Vagina (tissue), 2 donors: ENCODE measurements at places on chromosomes 1 and 21. TPM values are rescaled to one million over a fixed set of nuclear protein-coding genes. Genes with fewer than 3 reads are reported as not detected.

- no peak overlapping the region for H3K27ac ChIP-seq
- H3K4me3 ChIP-seq, result no peak overlapping the region
- DNase-seq, result no peak
- no peaks in the 10 kb centered on the region for H3K36me3 ChIP-seq
- no peaks in the 10 kb centered on the region for H3K27me3 ChIP-seq
Observed at GRCh38 chr1:231918239-231919015, 291.8 kb downstream of the DISC1 start.

Gene RORC
- total RNA-seq, result 8.1 TPM

DNA sequence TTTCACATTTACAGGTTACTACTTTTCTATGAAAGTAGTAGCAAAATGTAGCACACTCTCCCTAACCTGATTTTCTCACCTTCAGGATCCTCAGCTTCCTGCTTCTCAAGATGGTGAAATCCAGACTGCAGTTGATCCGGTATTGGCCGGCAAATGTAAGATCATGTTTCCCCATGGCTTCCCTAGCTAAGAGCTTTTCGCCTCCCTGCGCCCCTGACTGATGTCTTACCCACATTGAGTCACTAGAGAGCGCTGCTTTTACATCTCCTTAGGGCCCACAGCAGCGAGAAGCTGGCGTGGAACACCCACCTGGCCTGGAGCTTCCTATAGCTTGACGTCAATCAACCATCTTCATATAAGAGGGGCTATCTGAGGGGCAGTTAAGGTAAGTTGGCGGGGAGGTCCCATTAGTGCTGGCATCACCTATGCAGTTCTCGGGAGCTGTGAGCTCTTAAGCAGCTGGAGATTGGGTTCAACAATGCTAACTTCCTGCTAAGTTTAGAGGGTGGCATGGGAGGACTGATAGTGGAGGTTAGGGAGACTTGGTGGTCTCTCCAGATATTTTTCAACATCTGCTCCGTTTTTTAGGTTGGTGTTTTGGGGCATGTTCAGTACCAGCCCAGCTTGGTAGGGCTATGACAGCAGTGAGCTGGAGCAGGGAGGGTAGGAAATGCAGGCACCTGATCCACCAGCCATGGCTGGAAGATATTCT is 5.5 kb downstream of the PTPN7 start:
- no peak overlapping the region for H3K27ac ChIP-seq
- no peak for DNase-seq
- H3K36me3 ChIP-seq, result no peaks in the 10 kb centered on the region
- H3K27me3 ChIP-seq, result no peaks in the 10 kb centered on the region

Gene NHLH1
- total RNA-seq, result not detected

Gene RBM11
- 2.5 TPM for total RNA-seq

DNA sequence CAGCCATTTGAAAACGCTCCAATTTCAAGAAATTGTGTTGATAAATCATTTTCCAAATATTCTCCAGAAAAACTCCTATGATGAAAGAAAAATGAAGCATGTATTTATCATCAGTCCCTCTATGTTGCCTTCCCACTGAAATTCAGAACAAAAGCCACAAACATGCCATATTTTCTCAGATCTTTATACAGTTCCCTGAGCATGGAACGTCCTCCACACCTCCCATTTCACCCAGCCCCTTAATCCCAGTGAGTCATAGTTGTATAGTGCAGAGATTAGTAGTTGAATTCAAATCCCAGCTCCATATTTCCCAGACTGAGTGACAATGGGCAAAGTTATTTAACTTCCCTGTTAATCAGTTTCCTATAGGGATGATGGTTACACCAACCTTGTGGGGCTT is 20.6 kb upstream of the NPL start:
- H3K27me3 ChIP-seq, result no peaks in the 10 kb centered on the region
- no peak for DNase-seq
- peaks cover 19% of the 10 kb centered on the region for H3K4me1 ChIP-seq
- H3K4me3 ChIP-seq, result no peak overlapping the region

DNA sequence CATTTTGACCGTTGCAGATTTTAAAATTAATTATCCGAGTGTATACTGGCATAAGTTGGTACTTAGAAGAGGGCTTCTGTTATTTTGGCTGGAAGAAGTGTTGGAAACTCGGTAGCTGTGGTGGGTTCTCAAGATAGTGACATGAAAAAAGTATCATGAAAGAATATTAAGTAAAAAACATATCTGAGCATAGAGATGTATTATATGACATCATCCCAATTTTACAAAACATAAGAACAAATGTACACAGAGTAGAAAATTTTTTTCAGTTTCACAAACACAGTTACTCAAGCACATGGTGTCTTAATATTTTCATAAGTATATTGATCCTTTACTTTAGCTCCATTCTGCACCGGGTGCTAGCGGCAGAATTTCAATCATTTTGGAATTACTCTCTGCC is 684 bp downstream of the IFI16 start:
- no peak for DNase-seq
- peaks cover 61% of the 10 kb centered on the region for H3K4me1 ChIP-seq
- no peaks in the 10 kb centered on the region for H3K27me3 ChIP-seq
- peaks cover 7% of the 10 kb centered on the region for H3K36me3 ChIP-seq
- peak overlapping the region; percentile 85 for H3K27ac ChIP-seq

Gene C1QB
- total RNA-seq, result 287 TPM

Gene EPHX1
- total RNA-seq, result 142 TPM

Gene SIM2
- total RNA-seq, result not detected

DNA sequence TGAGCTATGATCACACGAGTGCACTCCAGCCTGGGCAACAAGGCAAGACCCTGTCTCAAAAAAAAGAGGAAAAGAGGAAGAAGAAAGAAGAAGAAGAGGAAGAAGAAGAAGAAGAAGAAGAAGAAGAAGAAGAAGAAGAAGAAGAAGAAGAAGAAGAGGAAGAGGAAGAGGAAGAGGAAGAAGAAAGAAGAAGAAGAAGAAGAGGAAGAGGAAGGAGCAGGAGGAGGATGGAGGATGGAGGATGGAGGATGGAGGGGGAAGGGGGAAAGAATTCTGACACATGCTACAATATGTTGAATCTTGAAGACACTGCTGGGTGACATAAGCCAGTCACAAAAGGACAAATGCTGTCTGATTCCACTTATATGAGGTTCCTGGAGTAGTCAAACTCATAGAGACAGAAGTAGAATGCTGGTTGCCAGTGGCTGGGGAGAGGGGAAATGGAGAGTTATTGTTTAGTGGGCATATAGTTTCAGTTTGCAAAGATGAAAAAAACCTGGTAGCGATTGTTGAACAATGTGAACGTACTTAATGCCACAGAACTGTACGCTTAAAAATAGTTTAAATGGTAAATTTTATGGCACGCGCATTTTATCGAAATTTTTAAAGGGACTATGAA is 47.3 kb upstream of the COA6 start:
- no peaks in the 10 kb centered on the region for H3K4me1 ChIP-seq
- H3K36me3 ChIP-seq, result no peaks in the 10 kb centered on the region
- H3K27me3 ChIP-seq, result no peaks in the 10 kb centered on the region
- peak overlapping the region; percentile 16 for H3K4me3 ChIP-seq

Gene ZNF697
- total RNA-seq, result 3.7 TPM

DNA sequence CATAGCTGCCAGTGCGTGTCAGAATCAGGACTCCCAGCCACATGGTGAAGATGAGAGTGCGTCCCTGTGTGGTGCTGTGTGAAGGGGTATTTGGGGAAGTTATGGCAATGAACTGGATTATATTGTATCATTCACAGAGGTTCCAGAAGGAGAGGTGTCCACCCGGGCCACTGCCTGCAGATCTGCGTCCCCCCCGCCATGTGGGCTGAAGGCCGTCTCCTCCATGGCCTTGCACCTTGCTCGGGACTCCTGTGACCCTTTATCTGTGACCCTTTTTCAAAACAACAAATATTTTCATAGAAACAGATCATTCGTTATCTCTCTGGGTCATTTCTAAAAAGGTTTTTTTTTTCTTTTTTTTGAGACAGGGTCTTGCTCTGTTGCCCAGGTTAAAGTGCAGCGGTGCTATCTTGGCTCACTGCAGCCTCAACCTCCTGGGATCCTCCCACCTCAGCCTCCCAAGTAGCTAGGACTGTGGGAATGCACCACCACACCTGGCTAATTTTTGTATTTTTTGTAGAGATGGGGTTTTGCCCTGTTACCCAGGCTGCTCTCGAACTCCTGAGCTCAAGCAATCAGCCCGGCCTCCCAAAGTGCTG is 120.2 kb upstream of the ERRFI1 start:
- no peak for DNase-seq
- H3K27ac ChIP-seq, result no peak overlapping the region
- H3K4me3 ChIP-seq, result no peak overlapping the region
- H3K27me3 ChIP-seq, result no peaks in the 10 kb centered on the region
- no peaks in the 10 kb centered on the region for H3K36me3 ChIP-seq

Gene CR2
- not detected for total RNA-seq

Gene CFAP57
- not detected for total RNA-seq

- H3K27me3 ChIP-seq, result no peaks in the 10 kb centered on the region
- no peaks in the 10 kb centered on the region for H3K36me3 ChIP-seq
- H3K4me3 ChIP-seq, result no peak overlapping the region
Observed at GRCh38 chr21:34580181-34580700, 34.7 kb downstream of the RCAN1 start.

- H3K27me3 ChIP-seq, result no peaks in the 10 kb centered on the region
- H3K27ac ChIP-seq, result no peak overlapping the region
- DNase-seq, result no peak
- H3K36me3 ChIP-seq, result peaks cover 66% of the 10 kb centered on the region
Observed at GRCh38 chr1:55069280-55069679, 29.9 kb downstream of the PCSK9 start.

Gene OPRD1
- 2.2 TPM for total RNA-seq

Gene DHDDS
- 24.8 TPM for total RNA-seq

- no peaks in the 10 kb centered on the region for H3K36me3 ChIP-seq
- DNase-seq, result no peak
- H3K27me3 ChIP-seq, result no peaks in the 10 kb centered on the region
- peaks cover 68% of the 10 kb centered on the region for H3K4me1 ChIP-seq
- H3K4me3 ChIP-seq, result peak overlapping the region; percentile 80
Observed at GRCh38 chr1:27153549-27153886, 1.4 kb downstream of the SLC9A1 start.

DNA sequence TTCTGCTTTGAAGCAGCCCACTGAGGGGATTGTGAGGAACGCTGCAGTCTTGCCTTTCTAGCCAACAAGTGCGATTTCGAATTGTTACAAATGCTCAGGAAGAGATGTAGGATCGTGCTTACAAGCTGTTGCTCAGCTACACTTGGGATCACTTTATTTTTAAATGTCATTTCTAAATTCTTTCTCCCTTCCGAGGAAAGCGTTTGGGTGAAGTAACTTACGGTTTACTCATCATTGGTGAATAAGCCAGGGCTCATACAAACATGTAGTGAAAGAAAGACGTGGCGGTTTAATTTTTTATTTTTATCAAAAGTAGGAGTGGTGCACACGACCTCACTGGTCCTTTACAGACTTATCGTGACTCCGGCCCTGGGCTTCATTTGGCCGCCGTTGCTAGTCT is 386.6 kb downstream of the KIF26B start:
- H3K27ac ChIP-seq, result no peak overlapping the region
- no peaks in the 10 kb centered on the region for H3K27me3 ChIP-seq
- H3K4me1 ChIP-seq, result no peaks in the 10 kb centered on the region
- no peak overlapping the region for H3K4me3 ChIP-seq
- no peaks in the 10 kb centered on the region for H3K36me3 ChIP-seq

DNA sequence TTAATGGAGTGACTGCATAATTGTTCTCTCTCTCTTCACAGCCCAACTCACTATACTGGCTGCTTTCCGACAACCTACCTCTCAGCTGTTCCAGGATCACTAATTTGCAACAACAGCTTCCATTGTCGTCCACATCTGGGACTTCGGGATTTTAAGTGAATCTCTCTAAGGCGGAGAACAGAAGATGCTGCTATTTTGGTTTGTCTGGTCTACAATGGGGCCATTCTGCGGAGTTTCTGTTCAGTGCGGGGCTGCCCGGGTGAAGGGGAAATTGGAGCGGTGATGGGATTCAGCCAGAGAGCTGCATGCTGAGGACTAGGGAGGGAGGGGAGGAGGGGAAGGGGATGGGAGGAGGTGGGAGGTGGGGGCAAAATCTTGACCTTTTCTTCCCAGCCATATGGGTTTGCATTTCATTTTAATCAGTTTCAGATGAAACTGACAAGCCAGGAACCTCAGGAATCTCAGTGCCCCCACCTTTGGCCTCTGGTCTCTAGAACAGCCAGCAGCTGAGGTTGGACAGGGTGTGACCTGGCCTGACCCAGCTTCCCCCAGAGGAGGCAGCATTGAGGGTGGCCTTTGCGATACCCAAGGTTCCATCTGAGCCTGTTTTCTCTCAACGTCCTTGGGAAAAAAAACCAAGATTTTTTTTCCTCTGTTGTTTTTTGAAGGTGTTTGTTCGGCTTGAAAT is 6.9 kb upstream of the SRP9 start:
- peaks cover 52% of the 10 kb centered on the region for H3K4me1 ChIP-seq
- no peaks in the 10 kb centered on the region for H3K27me3 ChIP-seq
- no peak overlapping the region for H3K27ac ChIP-seq

GRCh38 chr21:46661211-46661625 is 25.7 kb downstream of the PRMT2 start:
- no peak for DNase-seq
- no peaks in the 10 kb centered on the region for H3K27me3 ChIP-seq
- no peaks in the 10 kb centered on the region for H3K4me1 ChIP-seq
- H3K36me3 ChIP-seq, result peaks cover 19% of the 10 kb centered on the region
- peak overlapping the region; percentile 62 for H3K27ac ChIP-seq

Gene GOLT1A
- not detected for total RNA-seq

Gene CLCA1
- not detected for total RNA-seq

GRCh38 chr1:95604771-95605170 is 370.8 kb downstream of the RWDD3 start:
- no peak overlapping the region for H3K27ac ChIP-seq
- H3K4me1 ChIP-seq, result no peaks in the 10 kb centered on the region
- H3K36me3 ChIP-seq, result no peaks in the 10 kb centered on the region
- no peaks in the 10 kb centered on the region for H3K27me3 ChIP-seq
- no peak overlapping the region for H3K4me3 ChIP-seq

Gene INKA2
- total RNA-seq, result 6.1 TPM
